ENCODE measurements at places on chromosomes 7 and 10.

- DNase-seq: no peak
These were observed 30.7 kb downstream of the MAP3K8 start for GRCh38 chr10:30464675-30465074.

DNA sequence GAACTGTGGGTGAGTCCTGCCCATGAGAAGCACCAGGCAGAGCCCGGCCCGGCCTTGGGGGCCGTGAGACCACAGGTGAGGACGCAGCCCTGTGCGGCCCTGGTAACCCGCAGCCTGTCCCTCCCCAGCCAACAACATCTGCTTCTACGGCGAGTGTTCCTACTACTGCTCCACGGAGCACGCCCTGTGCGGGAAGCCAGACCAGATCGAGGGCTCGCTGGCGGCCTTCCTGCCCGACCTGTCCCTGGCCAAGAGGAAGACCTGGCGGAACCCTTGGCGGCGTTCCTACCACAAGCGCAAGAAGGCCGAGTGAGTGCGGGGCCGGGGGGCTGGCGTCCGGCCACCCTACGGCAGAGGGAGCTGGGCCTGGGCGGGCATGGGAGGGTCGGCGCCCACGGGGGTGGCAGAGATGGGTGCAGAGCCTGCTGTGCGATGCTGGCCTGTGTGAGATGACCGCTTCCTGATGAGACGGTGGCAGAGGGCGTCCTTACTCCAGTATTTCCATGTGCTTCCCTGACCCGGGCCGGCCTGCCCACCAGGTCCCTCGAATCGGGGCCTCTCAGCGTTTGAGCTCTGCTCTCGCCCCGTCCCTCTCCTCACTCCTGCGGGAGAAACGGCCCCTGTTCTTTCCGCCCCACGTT lies 34.1 kb upstream of the FOXL3 start:
- DNase-seq: no peak

DNA sequence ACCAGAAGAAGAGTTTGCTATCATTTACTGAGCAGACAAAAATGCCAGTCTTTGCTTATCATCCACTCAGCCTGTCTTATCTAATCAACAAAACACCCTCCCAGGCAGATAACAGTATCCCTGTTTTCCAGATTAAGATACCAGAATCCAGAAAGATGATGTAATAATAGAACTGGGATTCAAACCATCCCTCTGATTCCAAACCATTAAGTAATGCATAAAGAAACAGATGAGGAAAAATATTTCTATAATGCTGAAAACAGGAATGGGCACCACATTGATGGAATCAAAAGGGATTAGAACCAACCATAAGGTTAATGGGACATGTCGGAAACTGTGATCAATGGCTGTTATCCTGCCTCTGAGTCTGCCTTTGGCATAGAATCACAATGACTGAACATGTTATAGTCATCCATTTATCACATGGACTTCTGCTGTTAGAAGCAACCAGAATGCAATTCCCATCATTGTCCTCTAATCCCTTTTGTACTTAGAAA lies 92.1 kb upstream of the RSU1 start:
- peak; percentile 11 for DNase-seq

DNA sequence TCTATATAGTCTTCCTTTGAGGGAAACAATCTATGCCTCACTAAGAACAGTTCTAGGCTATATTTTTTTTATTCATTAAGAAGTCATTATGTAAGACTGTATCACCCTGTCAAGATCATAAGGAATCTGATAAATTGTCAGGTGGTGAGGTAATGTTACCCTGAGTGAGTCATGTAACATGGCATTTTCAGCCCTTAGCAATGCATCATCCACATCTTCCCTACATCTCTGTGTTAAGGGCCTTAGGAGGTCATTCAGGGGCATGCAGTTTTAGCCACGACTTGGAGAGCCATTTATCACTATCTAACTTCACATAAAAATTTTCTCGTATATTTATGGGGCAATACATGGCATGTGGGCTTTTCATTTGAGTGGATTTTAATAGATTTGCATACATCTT lies 924.5 kb upstream of the MBL2 start:
- peak; percentile 64 for DNase-seq

GRCh38 chr10:86951184-86951761 lies 6.1 kb downstream of the MMRN2 start:
- no peak for DNase-seq

DNA sequence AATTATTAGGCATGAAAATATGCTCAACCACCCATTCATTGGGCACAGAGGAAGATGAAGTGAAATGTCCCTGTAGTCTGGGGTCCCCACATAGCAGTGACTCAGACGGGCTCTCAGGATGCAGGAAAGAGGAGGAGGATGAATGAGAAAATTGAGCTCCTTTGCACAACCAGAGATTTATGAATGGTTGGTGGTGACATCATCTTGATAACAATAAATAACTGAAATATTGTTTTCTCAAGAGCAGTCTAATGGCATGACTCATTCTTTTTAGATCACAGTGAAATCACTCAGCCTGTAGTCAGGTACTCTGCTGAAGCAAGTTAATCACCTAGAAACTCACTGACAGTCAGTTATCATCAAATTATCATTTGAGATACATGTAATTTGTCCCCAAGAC lies 254.1 kb downstream of the RELN start:
- peak; percentile 87 for DNase-seq

Measured in A172 (cell line).